Kidney (tissue), 22 donors: ENCODE measurements at places on chromosomes 3 and 15. TPM values are rescaled to one million over a fixed set of nuclear protein-coding genes. Genes with fewer than 3 reads are reported as not detected.

DNA sequence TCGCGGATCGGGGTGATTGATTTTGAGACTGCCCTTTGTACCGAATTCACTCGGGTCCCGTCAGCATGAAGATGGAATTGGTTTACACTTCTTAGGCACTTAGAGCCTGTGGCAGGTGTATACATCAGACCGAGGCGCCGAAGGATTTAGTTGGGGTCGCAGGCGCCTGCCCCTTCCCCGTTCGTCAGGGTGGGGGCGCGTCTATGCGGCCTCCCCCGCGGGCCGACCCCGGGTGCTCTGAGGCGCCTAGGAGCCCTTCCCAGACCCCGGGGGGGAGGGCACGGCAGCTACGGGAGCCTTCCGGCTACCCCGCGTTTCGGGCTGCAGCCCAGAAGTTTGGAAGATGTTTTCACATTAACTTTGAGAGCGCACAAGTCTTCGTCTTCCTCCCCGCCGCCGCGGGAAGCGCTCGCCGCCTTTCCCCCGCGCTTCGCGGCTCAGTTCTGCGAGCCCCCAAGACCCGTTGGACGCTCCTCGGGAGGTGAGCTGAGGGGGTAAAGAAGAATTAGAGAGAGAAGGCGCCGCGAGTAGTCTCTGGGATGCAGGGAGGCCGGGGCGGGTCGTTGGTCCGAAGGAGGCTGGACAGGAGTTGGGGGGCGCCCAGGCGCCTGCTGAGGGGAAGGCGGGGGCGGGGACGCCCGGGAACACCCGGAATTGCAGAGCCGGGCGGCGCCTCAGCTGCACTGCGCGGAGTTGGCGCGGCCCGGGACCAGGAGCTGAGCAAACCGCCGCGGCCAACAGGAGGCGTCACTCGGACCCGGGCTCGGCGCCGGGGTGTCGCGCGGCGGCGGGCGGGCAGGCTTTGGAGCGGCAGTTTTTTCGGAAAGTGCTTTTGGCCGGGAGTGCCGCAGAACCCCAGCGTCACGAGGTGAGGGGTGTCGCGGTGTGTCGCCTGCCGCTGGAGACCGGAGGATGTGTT is 780 bp downstream of the TIPARP start:
- H3K36me3 ChIP-seq = peaks cover 4% of the 10 kb centered on the region
- H3K4me1 ChIP-seq = peaks cover 2% of the 10 kb centered on the region
- peak overlapping the region; percentile 90 for H3K27ac ChIP-seq
- H3K27me3 ChIP-seq = no peaks in the 10 kb centered on the region
- DNase-seq = peak; percentile 84

GRCh38 chr3:139689122-139689521 is 11.3 kb upstream of the NMNAT3 start:
- no peaks in the 10 kb centered on the region for H3K4me1 ChIP-seq
- no peaks in the 10 kb centered on the region for H3K36me3 ChIP-seq
- H3K4me3 ChIP-seq = no peak overlapping the region
- no peaks in the 10 kb centered on the region for H3K27me3 ChIP-seq
- peak; percentile 15 for DNase-seq
- H3K27ac ChIP-seq = no peak overlapping the region

DNA sequence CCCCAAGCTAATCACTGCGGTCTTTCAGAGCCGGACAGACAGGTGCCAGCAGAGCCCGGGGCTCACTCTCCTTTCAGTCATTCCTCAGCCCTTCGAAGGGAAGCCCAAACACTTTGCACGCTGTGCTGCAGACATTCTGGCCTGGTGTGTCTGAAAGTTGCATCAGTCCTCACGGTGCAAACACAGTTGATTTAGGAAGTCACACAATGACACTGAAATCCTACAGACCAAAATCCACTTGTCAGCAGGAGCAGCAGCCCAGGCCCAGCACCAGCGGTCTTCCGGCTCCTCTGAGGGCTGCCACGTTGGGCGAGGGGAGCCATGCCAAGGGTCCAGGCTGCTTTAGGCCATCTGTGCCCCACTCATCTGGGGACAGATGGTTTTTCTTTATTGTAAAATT is 61.6 kb downstream of the RGMA start:
- no peak overlapping the region for H3K4me3 ChIP-seq
- H3K27me3 ChIP-seq = no peaks in the 10 kb centered on the region
- H3K36me3 ChIP-seq = peaks cover 33% of the 10 kb centered on the region
- H3K27ac ChIP-seq = no peak overlapping the region
- H3K4me1 ChIP-seq = no peaks in the 10 kb centered on the region

DNA sequence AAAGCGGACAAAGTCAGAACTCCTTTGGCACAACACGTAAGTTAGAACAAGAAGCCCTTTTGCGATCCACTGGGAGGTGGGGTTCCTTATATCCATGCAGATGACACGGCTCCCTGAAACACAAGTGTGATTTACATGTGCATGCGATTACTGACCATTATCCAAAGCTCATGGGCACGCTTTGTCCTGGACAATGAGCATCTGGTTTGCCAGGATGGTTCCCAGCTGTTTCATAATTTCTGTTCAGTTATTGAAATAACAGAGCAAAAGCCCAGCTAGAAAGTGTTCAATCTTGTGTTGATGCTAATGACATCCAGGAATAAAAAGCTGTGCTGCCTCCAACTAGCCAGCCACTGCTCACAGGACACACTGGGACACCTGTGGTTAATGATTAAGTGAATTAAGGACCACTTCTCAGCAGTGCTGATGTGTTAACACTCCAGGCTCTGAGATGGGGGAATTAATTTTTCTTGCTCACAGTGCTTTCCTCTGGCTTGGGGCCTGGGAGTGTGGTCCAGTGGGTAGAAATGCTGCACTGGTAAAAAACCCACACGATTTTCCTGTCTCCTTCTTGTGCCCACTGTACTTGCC is 123.1 kb upstream of the SLC2A2 start:
- no peak overlapping the region for H3K27ac ChIP-seq
- H3K4me1 ChIP-seq = no peaks in the 10 kb centered on the region
- no peak overlapping the region for H3K4me3 ChIP-seq
- no peaks in the 10 kb centered on the region for H3K36me3 ChIP-seq
- DNase-seq = no peak
- no peaks in the 10 kb centered on the region for H3K27me3 ChIP-seq

DNA sequence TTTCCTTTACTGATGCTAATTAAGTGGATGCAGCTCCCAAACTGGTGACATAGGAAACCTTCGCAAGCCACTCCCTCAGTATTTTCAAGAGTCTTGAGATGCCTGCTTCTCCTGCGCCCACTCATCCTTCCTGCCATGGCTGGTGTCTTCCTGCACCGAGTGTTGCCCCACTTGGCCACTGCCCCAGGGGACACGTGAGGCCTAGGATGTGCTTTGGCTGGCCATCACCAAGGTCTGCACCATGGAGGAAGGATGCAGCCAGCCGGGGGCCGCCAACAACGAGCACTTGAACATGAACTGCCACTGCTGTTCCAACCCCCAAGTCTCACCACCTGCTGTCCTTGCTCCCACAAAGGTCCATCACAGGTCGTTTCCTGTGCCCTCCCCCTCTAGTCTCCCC is 34.1 kb downstream of the EPHB3 start:
- no peak overlapping the region for H3K4me3 ChIP-seq
- no peak for DNase-seq
- no peak overlapping the region for H3K27ac ChIP-seq
- H3K4me1 ChIP-seq = peaks cover 5% of the 10 kb centered on the region
- H3K27me3 ChIP-seq = no peaks in the 10 kb centered on the region

DNA sequence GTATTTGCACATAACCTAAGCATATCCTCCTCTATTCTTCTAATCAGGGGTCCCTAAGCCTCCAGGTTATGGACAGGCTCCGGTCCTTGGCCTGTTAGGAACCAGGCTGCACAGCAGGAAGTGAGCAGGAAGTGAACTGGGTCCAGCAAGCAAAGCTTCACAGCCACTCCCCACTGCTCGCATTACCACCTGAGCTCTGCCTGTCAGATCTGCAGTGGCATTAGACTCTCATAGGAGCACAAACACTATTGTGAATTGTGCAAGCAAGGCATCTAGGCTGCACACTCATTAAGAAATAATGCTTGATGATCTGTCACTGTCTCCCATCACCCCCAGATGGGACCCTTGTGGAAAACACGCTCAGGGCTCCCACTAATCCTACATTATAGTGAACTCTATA is 9.8 kb downstream of the MSL2 start:
- no peaks in the 10 kb centered on the region for H3K36me3 ChIP-seq
- H3K4me1 ChIP-seq = peaks cover 11% of the 10 kb centered on the region
- DNase-seq = no peak
- H3K27ac ChIP-seq = no peak overlapping the region

DNA sequence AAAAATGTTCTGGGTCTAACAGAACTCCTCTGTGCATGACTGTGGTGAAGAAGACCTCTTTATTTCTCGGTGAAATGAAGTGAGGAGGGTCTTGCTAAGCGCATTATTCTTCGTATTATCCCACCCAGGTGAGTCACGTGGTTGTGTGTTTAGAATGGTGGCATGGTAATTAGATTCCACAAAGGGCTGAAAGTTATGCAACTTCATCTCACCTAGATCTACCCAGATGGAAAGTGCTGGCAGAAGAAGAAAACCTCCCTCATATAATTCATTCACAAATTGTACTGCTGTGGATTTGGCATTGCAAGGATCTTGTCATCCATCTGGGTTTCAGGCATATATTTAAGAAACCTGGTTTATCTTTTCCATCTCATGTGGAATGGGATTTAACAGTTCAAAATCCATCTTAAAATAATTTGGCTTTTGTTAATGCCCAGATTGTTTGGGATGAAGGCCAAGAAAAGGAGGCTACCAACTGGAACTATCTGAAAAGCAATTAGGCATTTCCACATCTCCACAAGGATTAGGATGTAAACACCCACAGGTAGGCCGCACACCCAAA is 175.3 kb downstream of the PLCL2 start:
- no peak overlapping the region for H3K27ac ChIP-seq
- no peak overlapping the region for H3K4me3 ChIP-seq
- no peak for DNase-seq
- H3K27me3 ChIP-seq = no peaks in the 10 kb centered on the region

GRCh38 chr3:101861789-101862415 is 12.6 kb downstream of the NFKBIZ start:
- peaks cover 33% of the 10 kb centered on the region for H3K36me3 ChIP-seq
- no peak for DNase-seq
- H3K27me3 ChIP-seq = no peaks in the 10 kb centered on the region
- no peak overlapping the region for H3K27ac ChIP-seq

- no peak for DNase-seq
- H3K4me3 ChIP-seq = no peak overlapping the region
- H3K4me1 ChIP-seq = no peaks in the 10 kb centered on the region
- H3K36me3 ChIP-seq = no peaks in the 10 kb centered on the region
These were observed 492.1 kb upstream of the PPP2R3A start for GRCh38 chr3:135473449-135473848.

DNA sequence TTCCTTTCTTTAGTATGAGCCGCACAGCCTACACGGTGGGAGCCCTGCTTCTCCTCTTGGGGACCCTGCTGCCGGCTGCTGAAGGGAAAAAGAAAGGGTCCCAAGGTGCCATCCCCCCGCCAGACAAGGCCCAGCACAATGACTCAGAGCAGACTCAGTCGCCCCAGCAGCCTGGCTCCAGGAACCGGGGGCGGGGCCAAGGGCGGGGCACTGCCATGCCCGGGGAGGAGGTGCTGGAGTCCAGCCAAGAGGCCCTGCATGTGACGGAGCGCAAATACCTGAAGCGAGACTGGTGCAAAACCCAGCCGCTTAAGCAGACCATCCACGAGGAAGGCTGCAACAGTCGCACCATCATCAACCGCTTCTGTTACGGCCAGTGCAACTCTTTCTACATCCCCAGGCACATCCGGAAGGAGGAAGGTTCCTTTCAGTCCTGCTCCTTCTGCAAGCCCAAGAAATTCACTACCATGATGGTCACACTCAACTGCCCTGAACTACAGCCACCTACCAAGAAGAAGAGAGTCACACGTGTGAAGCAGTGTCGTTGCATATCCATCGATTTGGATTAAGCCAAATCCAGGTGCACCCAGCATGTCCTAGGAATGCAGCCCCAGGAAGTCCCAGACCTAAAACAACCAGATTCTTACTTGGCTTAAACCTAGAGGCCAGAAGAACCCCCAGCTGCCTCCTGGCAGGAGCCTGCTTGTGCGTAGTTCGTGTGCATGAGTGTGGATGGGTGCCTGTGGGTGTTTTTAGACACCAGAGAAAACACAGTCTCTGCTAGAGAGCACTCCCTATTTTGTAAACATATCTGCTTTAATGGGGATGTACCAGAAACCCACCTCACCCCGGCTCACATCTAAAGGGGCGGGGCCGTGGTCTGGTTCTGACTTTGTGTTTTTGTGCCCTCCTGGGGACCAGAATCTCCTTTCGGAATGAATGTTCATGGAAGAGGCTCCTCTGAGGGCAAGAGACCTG is 13.2 kb downstream of the GREM1 start:
- peaks cover 4% of the 10 kb centered on the region for H3K27me3 ChIP-seq
- DNase-seq = peak; percentile 88
- H3K4me3 ChIP-seq = no peak overlapping the region
- H3K36me3 ChIP-seq = no peaks in the 10 kb centered on the region
- no peaks in the 10 kb centered on the region for H3K4me1 ChIP-seq

DNA sequence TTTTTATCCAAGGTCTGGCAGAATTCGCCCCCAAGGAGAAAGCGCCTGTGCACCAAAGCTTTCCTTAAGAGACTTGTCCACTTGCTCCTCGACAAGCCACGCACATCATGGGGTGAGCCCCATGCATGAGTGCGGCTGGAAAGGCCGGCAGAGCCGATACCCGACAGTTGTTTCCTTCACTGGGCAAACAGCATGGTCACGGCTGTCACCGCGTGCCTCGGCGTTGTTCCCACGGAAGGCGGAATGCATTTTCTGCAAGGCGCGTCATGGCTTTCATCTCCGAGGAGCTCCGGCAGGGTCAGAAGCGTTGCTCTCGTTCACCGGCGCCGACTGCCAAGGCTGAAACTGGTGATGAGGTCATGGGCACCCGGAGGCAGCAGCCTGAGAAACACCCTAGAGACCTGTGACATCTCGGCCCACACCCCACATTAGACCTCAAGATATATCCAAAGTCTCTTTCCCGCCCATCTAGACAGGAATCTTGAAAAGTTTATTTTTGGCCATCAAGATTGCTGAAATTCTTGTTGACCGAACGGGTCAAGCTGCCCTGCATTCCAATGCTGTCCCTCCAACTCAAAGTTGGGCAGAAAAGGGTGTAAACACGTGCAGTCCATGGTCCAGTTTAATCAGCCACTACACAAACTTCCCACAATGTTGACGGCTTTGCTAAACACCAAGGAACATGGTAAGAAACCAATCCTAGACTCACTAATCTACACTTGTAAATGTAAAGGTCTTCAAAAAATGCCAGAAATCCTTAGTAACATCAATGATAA is 604 bp upstream of the TJP1 start:
- peak; percentile 73 for DNase-seq
- H3K36me3 ChIP-seq = no peaks in the 10 kb centered on the region
- peak overlapping the region; percentile 95 for H3K27ac ChIP-seq
- no peaks in the 10 kb centered on the region for H3K27me3 ChIP-seq
- peaks cover 6% of the 10 kb centered on the region for H3K4me1 ChIP-seq
- H3K4me3 ChIP-seq = peak overlapping the region; percentile 84

COLQ gene
- 4.3 TPM for total RNA-seq

SKOR1 gene
- total RNA-seq = 0.57 TPM

EPHB3 gene
- total RNA-seq = 1.4 TPM

TGM5 gene
- not detected for total RNA-seq

GOLGA6L10 gene
- 2.5 TPM for total RNA-seq

LRIG1 gene
- 20.6 TPM for total RNA-seq

CCDC174 gene
- total RNA-seq = 24.7 TPM
